ENCODE measurements at places on chromosomes 16 and 17.

DNA sequence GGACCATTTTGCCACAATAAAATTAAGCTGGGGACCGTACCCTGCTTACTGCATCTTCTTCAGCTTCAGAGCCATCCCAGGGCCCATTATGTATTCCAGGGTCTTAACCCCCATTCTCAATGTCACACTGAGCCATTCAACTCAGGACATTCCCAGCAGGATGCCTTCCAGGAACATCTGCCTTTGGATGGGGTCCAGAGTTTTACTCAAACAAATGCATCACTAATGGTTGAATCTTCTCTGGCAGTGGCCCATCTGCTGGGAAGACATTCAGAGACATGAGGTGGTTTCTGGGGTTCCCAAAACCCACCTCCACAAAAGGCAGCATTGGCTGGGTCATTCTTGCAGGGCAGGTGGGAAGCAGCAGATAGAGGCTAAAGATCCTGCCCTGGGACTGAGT lies 3.4 kb upstream of the SEC14L5 start:
- peaks cover 15% of the 10 kb centered on the region for H3K27me3 ChIP-seq
- no peak for DNase-seq
- no peaks in the 10 kb centered on the region for H3K36me3 ChIP-seq

- no peak overlapping the region for H3K4me3 ChIP-seq
- no peaks in the 10 kb centered on the region for H3K27me3 ChIP-seq
- H3K27ac ChIP-seq, result no peak overlapping the region
- H3K4me1 ChIP-seq, result peaks cover 17% of the 10 kb centered on the region
- DNase-seq, result no peak
- H3K36me3 ChIP-seq, result no peaks in the 10 kb centered on the region
Measured at GRCh38 chr17:2613089-2613808, 19.8 kb downstream of the PAFAH1B1 start.

GRCh38 chr16:82136956-82137821 lies 32.8 kb downstream of the MPHOSPH6 start:
- peaks cover 14% of the 10 kb centered on the region for H3K36me3 ChIP-seq
- no peak for DNase-seq
- no peaks in the 10 kb centered on the region for H3K27me3 ChIP-seq
- H3K4me3 ChIP-seq, result no peak overlapping the region

GRCh38 chr16:11342021-11342855 lies 3.0 kb upstream of the RMI2 start:
- H3K36me3 ChIP-seq, result no peaks in the 10 kb centered on the region
- H3K27me3 ChIP-seq, result no peaks in the 10 kb centered on the region
- DNase-seq, result no peak
- H3K4me3 ChIP-seq, result no peak overlapping the region
